Trophoblast cell (in vitro differentiated cells and primary cell): ENCODE measurements at places on chromosomes 13 and 19.

GRCh38 chr19:11624069-11624463 is 26.8 kb downstream of the ZNF627 start:
- no peak for DNase-seq

- no peak for DNase-seq
Measured at GRCh38 chr19:54902061-54902460, 3.9 kb upstream of the NCR1 start.

DNA sequence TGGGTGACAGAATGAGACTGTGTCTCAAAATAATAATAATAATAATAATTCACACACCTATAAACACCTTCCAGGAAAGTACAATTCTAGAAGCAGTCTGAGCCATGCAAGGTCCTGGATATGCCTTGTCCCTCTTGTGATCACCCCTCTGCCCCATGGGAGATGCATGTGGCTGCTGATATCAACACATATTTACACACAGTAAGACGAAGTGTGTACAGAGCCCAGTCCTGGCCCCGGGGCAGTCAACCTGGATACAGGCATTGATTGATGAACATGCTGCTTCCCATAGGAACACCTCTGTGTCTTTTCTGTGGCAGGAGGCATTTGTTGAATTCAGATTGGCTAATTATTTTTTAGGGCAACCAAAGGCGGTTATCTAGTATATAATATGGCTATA is 3.2 kb downstream of the SULT2A1 start:
- DNase-seq: no peak

DNA sequence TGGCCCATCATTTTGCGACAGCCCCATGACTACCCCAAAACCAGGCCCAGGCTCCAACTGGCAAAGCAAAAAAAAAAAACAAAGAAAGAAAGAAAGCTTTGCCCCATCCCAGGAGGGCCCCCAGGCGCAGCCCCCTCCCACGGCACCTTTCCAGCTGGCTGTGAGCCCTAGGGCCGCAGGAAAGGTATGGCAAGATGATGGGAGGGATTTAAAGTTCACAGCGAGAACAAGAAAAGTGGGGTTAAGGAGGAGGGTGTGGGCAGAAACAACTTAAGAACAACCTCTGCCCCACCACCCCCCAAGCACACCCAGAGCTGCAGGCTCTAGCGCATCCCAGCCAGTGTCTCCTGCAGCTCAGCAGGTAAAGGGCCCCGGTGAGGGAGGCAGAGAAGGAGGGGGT is at the start of gene CYP2F1:
Gene CYP2F1, plus strand, starts transcription at position 301 of the 400 bp plus-strand sequence. CDS start 1,757 bp downstream, outside the sequence.
- no peak for DNase-seq

GRCh38 chr19:5823579-5824281 is 15.8 kb downstream of the FUT6 start:
- DNase-seq: peak; percentile 52

- DNase-seq: no peak
Measured at GRCh38 chr19:30153326-30154210, 211.5 kb downstream of the URI1 start.
